Stimulated activated CD4-positive, alpha-beta T cell treated with anti-CD3 and anti-CD28 coated beads, Interleukin-12 subunit alpha, Interleukin-12 subunit beta, amount 100 ng/mL, for 24 hours (primary cell): ENCODE measurements at places on chromosomes 5 and 9.

DNA sequence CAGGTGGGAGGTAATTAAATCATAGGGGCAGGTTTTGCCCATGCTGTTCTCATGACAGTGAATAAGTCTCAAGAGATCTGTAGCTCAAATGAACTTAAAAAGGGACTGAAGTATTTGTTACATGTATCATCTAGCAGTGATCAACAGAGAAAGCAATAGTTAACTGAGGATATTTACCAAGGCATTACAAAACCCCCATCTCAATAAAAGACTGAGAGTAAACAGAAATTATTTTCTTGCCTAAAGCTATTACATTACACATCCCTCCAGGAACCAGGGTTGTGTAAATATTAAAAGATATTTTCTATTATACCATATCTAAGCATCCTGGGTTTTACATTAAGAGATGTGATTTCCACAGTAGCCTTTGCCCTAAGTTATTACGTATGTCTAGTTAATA, 169.9 kb downstream of the CTNND2 start:
- DNase-seq, result no peak

- DNase-seq, result no peak
Observed at GRCh38 chr9:83505282-83505681, 32.9 kb downstream of the FRMD3 start.

DNA sequence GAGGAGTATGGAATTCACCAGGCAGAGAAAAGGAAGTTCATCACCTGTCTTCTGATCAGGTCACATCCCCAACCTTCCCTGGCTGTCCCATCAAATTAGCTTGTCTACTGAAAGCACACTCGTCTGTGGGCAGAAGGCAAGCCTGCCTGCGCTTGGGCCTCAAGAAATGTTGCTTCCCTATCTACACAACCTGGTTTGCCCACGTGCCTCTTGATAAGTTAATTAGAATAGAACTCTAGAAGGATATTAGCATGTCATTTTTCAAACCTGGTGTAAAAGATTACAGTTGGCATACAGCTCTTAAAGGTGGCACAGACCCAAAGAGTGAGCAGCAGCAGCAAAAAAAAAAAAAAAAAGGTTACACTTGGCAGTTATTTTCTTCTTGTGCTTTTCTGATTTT, 5.1 kb downstream of the TTC23L start:
- no peak for DNase-seq

GRCh38 chr5:11084111-11084510, 323.1 kb upstream of the DAP start:
- DNase-seq, result no peak

GRCh38 chr9:129803676-129804060, 684 bp downstream of the TOR1B start:
- no peak for DNase-seq

DNA sequence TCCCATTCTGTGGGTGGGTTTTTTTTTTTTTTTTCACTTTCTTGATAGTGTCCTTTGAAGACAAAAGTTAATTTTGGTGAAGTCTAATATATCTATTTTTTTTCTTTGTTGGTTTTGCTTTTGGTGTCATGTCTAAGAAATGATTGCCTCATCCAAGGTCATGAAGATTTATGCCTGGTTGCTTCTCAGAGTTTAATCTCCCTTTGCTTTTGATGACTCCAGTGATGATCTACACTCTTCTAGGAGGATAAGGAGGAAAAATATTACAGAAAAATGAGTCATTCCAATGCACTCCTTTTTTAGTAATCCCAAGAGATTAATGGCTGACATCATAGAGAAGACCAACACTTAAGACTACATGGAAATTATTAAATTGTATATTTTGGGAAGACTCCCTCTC, 79.7 kb upstream of the ICE1 start:
- DNase-seq, result no peak

DNA sequence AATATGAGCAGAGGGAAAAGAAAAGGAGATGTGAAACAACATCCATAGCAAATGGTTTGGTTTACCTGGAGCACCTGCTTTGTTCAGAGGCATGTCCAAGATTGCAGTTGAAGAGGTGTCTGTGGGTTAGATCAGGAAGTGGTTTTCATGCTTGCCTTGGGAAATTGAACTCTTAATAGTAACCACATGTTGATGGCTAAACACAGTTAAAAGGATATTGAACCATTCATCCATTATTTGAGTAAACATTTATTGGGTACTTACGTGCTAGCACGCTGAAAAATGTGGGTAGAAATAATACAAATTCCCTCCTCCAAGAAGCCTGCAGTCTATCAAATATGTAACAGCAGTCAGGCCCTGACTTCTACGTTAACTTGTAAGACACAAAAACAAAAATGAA, 235.7 kb upstream of the TNC start:
- DNase-seq, result no peak

DNA sequence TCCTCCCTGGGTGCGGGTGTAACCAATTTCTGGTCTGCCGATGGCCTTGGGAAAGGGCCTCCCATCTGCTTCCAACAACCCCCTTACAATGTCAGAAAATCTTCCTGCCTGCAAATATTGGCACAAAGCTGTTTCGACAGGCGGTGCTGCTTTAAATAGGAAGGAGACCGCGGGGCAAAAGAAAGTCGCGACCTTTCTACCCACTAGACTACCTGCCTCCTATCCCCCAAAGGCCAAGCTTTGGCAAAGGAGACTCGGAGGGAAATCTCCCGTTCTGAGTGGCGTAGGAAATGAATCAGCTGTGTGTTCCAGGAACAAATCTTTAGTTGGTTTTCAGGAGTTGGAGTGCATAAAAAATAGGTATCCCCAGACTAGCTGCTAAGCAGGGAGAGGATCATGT, 36.8 kb upstream of the NFIB start:
- no peak for DNase-seq

- DNase-seq, result no peak
Observed at GRCh38 chr5:173331287-173331686, 3.1 kb upstream of the STC2 start.

GRCh38 chr9:14907360-14907685, 2.9 kb downstream of the FREM1 start:
- no peak for DNase-seq

DNA sequence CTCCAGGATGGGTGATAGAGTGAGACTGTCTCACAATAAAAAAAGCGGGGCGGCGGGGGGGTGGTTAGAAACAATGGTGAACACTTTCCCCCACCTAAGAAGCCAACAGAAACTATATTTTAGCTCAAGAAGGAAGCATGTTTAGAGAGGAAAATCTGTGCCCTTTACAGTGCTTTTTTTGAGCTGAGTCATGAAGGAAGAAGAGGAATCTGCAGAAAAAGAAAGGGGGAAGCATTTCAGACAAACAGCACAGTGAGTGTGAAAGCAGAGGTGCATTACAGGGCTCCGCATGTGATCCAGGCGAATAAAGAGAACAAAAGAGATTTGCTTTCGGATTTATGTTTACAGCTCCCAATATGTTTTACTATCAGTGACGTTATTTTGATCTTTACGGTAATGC, 1504.6 kb upstream of the WWC1 start:
- no peak for DNase-seq

DNA sequence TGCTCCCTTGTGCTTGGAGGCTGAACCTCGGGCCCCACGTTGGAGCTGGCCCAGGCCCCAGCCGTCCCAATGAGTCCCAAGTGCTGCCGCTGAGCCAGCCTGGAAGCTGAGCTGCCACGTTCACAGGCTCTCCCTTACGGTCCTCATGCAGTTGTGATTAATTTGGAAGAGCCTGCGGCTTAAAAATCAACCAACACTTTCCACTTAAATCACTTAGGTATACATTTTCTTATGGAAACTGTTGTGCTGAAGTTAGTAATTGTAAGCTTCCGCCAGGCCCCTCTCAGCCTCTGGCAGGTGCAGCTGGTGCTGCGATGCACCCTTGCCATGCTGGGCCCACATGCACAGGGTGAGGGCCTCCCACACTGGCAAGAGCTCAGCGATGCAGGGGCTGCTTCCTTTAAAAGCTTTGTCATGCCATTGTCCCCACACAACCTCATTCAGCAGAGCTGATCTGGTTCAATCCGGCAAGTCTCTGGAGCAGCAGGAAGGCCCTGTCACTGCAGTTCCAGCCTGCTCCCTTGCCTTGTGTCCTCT, 61.0 kb downstream of the IPPK start:
- DNase-seq, result no peak

GRCh38 chr5:77867914-77868313, 91.8 kb upstream of the TBCA start:
- DNase-seq, result no peak

DNA sequence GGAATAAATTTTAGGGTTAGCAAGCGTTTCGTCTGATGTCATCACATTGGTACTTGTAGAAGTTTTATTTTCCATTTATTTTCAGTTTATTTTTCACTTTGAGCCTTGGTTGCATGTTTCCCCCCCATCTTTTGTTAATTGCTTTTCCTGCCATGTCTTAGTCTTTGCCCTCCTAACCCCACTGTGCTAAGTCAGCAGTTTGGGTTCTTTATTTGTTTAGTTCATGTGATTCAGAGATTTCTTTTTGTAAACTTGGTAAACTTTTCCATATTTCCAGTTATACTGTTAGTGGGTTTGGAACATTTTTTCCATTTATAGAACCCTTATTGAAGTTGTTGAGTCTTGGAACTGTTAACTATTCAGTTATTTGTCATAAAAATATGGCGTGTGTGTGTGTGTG, 252.9 kb upstream of the ANKH start:
- no peak for DNase-seq
